ENCODE measurements at places on chromosomes 7 and 10.

DNA sequence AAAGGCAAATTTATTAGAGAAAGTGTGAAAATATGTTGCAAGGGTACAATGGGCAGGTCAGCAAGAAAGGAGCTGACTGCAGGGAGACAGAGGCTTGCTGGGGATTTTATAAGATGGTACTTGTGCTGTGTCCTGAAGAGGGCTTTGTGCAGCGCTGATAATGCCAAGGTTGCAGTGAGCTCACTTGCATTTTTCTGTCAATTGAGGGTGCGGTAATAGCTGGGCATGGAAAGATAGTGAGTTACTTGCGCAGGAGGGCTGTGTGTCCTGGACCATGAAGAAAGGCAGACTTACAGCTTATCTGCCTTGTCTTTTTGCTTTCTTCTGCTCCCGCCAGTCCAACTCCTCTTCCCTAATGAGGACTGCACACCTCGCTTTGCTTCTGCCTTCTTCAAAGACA is 12.5 kb downstream of the CDC123 start:
- DNase-seq: no peak

DNA sequence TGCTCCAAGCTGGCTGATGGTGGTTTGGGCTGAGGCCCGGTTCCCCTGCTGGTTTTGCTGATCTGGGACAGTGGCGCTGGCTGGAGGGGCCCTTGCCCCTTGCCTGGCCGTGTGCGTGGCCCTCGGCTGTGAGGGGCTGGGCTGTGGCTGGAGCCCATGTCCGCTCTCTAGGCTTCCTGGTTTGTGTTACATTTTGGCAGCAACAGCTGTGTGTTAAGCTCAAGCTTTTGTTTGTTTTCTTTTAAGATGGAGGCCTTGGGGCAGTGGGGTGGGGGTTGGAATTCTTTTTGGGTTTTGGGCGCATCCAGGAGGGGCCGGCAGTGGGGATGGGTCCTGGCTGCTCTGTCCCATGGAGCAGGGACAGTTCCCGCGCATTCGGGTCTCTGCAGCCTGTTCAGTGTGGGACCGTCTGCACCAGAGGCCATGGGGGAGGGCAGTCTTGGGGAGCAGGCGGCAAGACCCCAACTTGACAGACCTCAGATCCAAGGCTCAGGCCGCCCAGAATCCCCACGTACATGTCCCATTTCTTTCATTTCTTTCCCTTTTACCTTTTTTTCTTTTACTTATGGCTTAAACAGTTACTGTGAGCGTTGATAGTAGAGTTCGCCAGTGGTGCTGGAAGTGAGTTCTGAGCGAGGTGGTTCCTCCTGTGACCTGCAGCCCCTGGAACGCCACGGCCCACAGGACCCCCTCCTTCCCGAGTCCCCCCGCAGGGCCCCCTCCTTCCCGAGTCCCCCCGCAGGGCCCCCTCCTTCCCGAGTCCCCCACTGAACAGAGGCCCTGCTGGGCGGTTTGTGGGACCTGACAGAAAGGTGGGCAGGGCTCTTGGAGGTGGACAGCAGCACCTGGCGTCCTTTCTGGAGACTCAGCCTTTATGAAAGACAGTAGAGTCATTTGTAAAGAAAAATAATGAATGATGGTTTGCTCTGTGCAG is 75.3 kb downstream of the INPP5A start:
- no peak for DNase-seq

- no peak for DNase-seq
These were observed 4.7 kb downstream of the COPS6 start for GRCh38 chr7:100093498-100093897.

DNA sequence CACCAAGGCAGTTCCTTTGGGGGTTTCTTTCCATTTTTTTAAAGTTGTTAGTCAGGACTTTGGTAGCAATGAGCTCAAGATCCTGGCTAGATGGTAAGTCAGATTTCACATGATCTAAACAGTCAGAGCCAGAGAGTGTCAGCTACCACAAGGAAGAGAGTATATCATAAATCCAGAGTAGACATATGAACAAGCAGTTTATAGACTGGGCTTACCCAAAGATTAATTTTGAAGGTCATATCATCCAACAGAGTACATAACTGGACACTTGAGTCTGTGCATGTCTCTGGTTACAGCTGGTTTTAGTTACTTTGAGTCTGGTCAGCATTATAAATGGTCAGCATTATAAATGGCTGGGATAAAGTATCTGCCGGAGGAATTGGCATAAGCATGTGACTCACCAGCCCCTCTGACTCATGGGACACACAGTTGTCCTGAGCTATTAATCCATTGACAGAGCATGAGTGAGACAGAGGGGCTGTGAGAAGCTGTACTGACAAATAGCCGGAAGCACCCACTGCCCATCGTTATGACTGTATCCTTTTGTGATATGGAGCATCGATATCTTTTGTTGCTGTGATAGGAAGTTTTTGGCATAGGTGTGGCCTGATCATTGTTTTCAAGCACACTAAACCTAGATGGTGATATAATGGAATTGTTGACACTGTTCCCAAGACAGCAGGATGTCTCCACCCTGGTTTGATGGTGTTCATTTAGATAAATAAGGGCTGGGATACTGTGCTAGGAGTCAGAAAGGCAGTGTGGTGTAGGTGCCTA is 19.3 kb downstream of the PPP1R3C start:
- no peak for DNase-seq

DNA sequence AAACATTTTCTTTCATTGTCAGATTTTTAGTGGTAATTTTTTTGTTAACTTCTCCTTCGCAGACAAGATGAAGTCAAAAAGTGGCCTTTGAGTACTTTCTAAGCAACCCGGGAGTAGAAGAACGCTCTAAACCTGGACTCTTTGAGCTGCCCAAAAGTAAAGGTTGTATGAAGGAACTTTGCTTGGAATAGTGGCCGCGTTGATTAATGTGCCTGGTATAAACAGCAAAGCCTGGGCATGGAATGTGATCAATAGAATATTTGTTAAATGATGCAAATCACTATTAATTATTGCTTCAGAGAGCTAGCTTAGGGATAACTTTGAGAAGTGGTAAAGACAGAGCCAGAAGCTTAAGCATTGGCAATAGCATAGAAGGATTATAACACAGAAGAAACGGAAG is 475.1 kb upstream of the ANKRD30A start:
- DNase-seq: no peak

- DNase-seq: no peak
These were observed 177.5 kb downstream of the HPSE2 start for GRCh38 chr10:99057936-99058690.

Measured in cortex of kidney (tissue), 1 donor.